ENCODE measurements at places on chromosomes 11 and 22.

DNA sequence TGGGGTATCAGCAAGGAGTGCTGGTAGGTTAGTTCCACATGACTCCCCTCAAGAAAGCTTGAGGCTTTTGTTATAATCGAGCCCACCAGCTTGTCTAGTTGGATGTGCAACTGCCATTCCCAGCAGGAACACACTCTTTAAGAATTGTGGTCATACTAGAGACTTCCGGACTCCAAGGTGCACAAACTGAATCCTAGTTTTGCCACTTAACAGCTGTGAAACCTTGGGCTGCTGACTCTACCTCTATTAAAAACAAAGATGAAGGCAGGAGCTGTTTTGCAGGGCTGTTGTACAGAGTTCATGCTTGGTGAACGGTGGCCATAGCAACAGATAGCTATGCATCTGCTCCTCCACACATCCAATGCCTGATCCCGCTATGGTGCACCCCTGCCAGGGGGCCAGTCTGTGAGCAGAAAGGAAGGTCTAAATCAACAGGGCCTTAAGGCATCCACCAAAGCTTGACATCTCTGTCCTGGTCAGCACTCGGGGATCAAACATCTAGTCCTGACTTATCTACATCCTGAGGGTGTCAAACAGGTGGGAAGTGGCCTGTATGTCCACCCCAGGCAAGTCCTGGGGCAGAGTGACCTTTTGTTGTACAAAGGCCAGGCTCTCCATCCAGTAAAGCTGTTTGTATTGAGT, 36.4 kb downstream of the DKK3 start:
- no peak for DNase-seq

DNA sequence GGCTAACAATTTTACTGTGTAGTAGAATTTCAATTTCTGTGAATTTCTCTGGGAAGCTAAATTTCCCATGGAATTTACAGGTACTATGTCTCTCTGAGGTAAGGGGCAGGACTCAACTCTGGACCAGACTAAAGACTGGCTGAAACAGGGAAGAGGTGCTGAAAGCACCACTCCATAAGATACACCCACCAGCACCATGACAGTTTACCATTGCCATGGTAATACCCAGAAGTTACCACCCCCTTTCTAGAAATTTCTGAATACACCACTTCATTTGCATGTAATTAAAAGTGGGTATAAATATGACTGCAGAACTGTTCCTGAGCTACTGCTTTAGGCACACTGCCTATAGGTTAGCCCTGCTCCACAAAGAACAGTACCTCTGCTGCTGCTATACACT, 274.1 kb downstream of the TTC28 start:
- DNase-seq = no peak

DNA sequence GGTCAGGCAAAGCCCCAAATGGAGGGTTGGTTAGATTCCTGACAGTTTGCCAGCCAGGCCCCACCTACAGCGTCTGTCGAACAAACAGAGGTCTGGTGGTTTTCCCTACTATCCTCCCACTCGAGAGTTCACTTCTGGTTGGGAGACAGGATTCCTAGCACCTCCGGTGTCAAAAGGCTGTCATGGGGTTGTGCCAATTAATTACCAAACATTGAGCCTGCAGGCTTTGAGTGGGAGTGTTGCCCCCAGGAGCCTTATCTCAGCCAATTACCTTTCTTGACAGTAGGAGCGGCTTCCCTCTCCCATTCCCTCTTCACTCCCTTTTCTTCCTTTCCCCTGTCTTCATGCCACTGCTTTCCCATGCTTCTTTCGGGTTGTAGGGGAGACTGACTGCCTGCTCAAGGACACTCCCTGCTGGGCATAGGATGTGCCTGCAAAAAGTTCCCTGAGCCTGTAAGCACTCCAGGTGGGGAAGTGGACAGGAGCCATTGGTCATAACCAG, 4.7 kb upstream of the TTC36 start:
- DNase-seq = no peak

- peak; percentile 10 for DNase-seq
Observed at GRCh38 chr11:103109818-103110388, 677 bp downstream of the DYNC2H1 start.

GRCh38 chr22:30016596-30016995, 63.7 kb upstream of the HORMAD2 start:
- DNase-seq = no peak

DNA sequence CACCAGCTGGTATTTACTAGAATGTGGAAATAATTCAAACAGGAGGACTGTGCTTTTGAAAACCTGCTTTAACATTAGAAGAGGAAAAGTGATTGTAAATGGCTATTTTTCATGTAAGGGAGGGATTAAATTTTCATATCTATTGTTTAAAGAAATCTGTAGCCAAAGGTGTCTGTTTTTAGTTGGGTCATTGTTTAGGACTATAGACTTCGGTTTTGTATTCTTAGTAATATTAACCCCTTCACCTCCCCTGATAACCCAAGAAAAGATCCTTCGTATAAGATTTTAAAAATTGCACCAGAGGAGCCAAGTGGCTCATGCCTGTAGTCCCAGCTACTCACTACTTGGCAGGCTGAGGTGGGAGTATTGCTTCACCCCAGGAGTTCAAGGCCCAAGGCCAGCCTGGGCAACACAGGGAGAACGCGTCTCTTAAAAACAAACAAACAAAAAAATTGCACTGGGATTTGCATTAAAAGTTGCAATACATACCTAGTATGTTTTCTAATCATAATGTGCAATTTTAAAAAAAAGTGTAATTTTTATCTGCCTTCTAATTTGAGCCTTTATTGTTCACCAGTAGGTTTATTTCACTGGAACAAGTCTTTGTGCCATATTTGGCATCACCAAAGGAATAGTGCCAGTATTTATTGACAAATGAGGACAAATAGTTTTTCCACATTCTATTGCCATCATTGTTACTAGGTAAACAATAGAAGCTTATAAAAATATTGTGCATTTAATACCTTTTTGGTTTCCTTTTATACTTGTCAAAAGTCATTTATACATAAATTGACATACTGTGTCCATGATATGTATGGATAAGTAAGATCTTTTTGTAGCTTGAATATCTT, 34.3 kb downstream of the MTMR3 start:
- no peak for DNase-seq

DNA sequence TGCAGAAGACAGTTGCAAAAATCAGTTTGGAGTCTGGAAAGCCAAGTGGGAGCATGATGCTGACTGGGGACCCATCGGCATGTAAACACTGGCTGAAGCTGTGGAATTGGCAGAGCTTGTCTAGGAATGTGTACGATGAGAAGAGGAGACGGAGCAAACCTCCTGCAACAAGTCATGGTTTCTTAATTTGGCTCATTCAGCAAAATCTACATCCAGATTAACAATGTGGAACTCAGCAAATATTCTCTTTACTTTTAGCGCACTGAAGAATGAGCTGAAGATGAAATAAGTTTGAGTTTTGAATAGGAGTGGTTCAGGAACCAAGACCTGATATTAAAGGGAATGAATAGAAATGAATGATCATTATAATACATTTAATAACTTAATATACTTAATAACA, 26.6 kb downstream of the RASSF10 start:
- no peak for DNase-seq

- peak; percentile 100 for DNase-seq
Observed at GRCh38 chr11:6682936-6683861, at the start of gene MRPL17. MRPL17 (minus strand) TSS chr11:6683340; CDS start chr11:6683296, 44 bp downstream.

GRCh38 chr11:57792870-57793269, 31.3 kb downstream of the CTNND1 start:
- DNase-seq = no peak

- DNase-seq = no peak
Observed at GRCh38 chr11:103903621-103904323, 132.7 kb upstream of the DDI1 start.

DNA sequence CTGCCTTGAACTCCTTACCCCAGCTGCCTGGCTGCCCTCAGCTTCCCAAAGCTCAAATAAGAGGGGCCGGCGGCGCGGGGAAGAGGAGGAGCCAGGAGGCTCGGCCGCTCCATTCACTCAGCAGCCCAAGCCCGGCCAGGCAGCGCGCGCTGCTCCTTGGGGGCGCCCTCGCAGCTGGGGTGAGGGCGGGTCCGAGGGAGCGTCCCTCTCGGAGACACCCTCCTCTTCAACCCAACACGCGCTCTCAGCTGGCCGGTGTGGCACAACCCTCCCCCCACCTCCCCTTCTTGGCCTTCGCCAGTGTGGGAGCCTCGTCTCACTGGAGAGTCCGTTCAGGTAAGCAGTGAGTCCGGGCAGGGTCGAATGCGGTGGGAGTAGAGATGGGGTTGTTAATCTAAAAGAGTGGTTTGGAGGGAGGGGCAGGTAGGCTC, at the start of gene WT1:
WT1 (minus strand) TSS at position 29 of the 431 bp plus-strand sequence.
- no peak for DNase-seq

- DNase-seq = no peak
Observed at GRCh38 chr11:85115798-85116197, 511.3 kb downstream of the DLG2 start.

DNA sequence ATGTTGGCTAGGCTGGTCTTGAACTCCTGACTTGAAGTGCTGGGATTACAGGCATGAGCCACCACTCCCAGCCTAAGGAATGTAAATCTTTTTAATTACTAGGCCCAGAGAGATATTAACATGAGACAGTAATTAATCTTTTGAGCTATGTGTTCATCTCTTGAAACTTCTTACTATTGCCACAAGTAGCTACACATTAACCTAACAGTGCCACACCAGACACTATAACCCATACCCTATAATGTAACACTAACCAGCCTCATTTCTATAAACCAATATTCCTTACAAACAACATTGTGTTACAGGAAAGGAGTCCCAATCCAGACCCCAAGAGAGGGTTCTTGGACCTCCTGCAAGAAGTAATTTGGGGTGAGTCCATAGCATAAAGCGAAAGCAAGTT, 8.0 kb upstream of the COX8A start:
- no peak for DNase-seq

DNA sequence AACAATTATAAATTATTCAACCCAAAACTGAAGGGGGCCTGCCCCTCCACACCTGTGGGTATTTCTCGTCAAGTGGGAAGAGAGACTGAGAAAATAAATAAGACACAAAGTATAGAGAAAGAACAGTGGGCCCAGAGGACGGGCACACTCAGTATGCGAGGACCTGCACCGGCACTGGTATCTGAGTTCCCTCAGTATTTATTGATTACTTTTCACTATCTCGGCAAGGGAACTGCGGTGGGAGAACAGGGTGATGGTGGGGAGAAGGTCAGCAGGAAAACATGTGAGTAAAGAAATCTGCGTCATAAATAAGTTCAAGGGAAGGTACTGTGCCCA, 3.2 kb downstream of the C11orf54 start:
- no peak for DNase-seq

DNA sequence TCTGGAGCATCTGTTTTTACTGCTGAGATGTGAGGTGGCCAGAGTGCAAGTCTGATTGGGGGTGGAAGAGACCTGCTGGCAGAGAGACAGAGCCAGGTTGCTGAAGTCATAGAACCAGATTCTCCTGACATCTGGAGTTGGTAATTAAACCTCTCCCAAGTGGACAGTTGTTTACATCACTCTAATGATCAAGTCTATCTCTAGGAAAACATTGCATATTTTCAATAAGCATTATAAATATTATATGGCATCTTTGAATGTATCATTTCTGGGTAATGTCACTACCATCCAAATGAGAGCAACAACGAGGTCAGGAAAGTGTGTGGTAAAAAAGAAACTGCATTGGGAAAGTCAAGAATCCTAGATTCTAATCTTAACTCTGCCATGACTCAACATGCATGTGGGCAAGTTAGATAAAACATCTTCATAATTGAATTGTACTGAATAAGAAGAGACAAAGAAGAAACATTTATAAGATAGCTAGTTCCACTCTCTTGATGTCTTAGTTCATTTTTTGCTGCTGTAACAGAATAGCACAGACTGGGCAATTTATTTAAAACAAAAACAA, 351.2 kb upstream of the API5 start:
- DNase-seq = no peak

DNA sequence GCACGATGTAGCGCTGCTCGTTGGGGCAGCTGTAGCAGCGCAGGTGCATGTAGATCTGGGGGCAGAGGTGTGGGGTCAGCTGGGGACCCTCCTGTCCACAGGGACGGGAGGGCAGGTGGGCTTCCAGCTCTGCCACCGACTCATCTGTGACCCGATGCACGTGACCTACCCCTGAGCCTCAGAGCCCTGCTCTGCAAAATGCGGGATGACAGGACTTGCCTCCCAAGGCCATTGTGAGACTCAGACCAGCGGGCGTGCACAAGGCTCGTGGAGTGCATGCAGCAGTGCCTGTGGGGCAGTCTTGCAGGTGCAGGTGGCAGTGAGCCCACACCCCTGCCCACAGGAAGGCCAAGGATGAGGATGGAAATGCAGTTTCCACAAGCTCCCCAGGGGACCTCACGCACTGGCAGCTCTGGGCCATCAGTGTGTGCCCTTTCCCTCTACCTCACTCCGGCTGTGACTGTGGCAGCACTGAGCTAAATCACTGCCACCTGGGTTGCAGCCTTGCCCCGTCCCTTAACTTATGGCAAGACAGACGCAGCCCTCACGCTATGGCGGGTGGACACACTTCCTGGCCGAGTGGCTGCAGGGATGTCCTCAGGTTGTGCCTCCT, 26.7 kb downstream of the TMEM184B start:
- no peak for DNase-seq

DNA sequence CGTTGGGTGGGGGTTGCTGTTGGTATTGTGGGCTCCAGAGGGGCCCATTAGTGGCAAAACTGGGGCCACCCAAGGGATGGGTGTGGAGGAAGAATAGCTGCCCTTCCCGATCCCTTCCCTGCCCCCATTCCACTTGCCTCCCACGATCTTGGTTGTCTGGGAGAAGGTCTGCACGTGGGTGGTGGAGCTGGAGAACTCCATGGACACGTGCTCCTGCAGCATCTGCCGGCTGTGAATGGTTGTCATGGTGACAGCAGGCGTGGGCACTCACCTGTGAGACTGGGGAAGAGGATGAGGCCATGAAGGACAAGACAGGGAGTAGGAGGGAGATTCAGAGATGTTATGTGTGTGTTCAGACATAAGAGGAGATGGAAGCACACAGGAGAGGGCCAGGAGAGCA, 2.0 kb downstream of the IGSF22 start:
- no peak for DNase-seq

DNA sequence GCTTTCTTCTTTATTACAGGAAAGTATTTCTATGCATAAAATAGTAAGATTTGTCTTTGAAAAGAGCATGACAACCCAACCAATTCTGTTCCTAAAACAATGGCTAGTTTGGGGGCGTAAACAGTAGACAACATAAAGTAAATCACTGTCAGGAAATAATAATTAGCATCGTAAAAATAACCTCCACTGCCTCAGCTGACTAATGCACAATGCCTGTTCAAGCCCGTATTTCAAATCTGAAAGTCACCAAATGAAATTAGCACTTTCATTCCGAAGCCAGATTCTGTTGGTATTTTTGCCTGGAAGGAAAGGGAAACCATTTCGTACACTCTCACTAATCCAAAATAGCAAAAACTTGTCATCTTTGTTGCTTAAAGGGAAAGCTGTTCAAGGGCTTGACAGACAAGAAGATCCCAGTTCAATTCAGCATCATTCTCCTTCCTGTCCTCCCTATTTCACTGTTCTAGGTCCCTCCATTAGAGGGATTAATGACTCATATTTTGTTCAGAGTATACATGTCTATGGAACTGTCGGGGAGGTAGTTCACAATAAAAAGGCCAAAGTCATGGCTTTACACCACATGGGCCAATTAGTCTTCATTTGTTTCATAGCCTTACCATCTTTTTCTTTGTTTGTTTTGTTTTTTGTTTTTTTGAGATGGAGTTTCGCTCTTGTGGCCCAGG, 154.7 kb downstream of the CADM1 start:
- DNase-seq = no peak

GRCh38 chr11:64971421-64972233, at the start of gene MAJIN:
MAJIN (minus strand) TSS chr11:64972108; CDS start chr11:64959405, 12,703 bp downstream.
- peak; percentile 89 for DNase-seq

GRCh38 chr22:27542602-27543001, 259.0 kb downstream of the MN1 start:
- no peak for DNase-seq

All from activated naive CD4-positive, alpha-beta T cell treated with anti-CD3 and anti-CD28 coated beads for 36 hours (primary cell).